ENCODE measurements at places on chromosomes 11 and 22. TPM values are rescaled to one million over a fixed set of nuclear protein-coding genes. Genes with fewer than 3 reads are reported as not detected.

The CHEK1 gene
- total RNA-seq = 26.2 TPM

The LAYN gene
- 27.9 TPM for total RNA-seq

The LPXN gene
- total RNA-seq = 7.6 TPM

The CABP4 gene
- not detected for total RNA-seq

The SAA1 gene
- not detected for total RNA-seq

The CWF19L2 gene
- 4.6 TPM for total RNA-seq

The C22orf42 gene
- total RNA-seq = not detected

The DEUP1 gene
- not detected for total RNA-seq

The MS4A15 gene
- total RNA-seq = not detected

The UCP3 gene
- 0.26 TPM for total RNA-seq

The SNU13 gene
- total RNA-seq = 136 TPM

The BARX2 gene
- total RNA-seq = not detected

The CATSPER1 gene
- total RNA-seq = not detected

The GALNT18 gene
- 0.96 TPM for total RNA-seq

The MGAT3 gene
- 2.1 TPM for total RNA-seq
